ENCODE measurements at places on chromosomes 4 and X.
A peak's percentile ranks its signal among the peaks of the same experiment; 100 is the strongest.

DNA sequence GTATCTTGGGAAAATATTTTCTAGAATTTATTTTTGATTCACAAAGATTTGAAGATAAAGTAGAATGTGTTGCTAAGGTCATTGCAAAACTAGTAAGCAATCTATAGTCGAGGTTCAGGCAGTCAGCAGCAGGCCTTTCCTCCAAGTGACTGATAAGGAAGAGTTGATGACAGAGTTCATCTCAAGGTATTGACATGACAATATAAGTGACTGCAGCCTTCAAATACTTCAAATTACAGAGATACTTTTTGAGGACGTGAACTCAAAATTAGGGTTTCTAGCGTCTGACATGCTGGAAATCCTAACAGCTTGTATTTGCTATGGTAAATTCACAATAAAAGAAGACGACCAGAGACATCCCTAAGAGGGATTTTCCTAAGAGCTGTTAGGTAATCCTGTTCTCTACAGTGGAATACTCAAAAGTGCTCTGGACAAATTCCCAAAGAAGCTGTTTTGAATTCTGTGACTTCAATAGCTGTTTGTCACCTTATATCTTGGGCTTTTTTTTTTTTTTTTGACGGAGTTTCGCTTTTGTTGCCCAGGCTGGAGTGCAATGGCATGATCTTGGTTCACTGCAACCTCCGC is 7.4 kb downstream of the ARHGAP10 start:
- DNase-seq = no peak

GRCh38 chr4:5322321-5322720 is 271.0 kb downstream of the STK32B start:
- no peak for DNase-seq

- DNase-seq = no peak
Observed at GRCh38 chr4:141640696-141641095, 4.3 kb downstream of the IL15 start.

GRCh38 chrX:153731117-153731844 is 6.6 kb downstream of the ABCD1 start:
- no peak for DNase-seq

GRCh38 chr4:109233570-109233969 is 68.9 kb downstream of the COL25A1 start:
- DNase-seq = no peak

- DNase-seq = no peak
Observed at GRCh38 chrX:42495139-42495538, 282.8 kb downstream of the PPP1R2C start.

- DNase-seq = peak; percentile 21
Observed at GRCh38 chr4:147096667-147097604, 151.3 kb upstream of the TTC29 start.

GRCh38 chr4:146261041-146261440 is 46.7 kb downstream of the REELD1 start:
- DNase-seq = no peak

GRCh38 chr4:142347241-142347640 is 498.9 kb downstream of the INPP4B start:
- DNase-seq = no peak

DNA sequence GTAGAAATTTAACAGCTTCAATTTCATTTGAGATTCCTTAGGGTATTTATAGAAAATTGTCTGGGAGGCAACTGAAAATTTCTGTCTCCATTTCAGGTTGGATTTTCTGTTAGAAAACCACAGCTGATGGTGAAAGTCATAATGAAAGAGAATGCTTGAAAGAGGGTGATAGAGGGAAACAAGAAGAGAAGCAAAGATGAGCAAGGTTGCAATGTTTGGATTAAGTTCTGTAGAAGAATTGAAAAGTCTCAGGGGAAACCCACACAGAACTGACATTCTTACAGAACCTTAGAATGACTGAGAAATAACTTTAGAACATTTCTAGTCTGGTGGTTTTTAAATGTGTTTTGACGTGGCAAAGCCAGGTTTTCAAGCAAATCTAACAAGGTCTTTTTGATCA is 14.7 kb downstream of the GBA3 start:
- DNase-seq = no peak

GRCh38 chr4:173591760-173592159 is 61.7 kb upstream of the HAND2 start:
- DNase-seq = no peak
